Activated gamma-delta T cell (primary cell): ENCODE measurements at places on chromosomes 2 and 18.

DNA sequence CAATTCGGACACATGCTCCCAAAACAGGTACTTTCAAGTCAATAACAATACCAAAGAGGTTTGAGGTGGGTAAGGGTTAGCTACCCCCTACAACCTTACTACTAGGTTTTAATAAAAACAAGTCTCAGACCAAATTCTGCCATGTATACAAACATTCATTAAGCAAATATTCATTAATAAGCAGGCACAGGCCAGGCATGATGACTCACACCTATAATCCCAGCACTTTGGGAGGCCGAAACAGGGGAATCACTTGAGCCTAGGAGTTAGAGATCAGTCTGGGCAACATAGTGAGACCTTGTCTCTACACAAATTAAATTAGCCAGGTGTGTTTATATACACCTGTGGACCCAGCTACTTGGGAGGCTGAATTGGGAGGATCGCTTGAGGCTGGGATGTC, 11.7 kb upstream of the ELAC1 start:
- DNase-seq: no peak

GRCh38 chr2:84924173-84925106, 19.0 kb downstream of the TMSB10 start:
- no peak for DNase-seq

DNA sequence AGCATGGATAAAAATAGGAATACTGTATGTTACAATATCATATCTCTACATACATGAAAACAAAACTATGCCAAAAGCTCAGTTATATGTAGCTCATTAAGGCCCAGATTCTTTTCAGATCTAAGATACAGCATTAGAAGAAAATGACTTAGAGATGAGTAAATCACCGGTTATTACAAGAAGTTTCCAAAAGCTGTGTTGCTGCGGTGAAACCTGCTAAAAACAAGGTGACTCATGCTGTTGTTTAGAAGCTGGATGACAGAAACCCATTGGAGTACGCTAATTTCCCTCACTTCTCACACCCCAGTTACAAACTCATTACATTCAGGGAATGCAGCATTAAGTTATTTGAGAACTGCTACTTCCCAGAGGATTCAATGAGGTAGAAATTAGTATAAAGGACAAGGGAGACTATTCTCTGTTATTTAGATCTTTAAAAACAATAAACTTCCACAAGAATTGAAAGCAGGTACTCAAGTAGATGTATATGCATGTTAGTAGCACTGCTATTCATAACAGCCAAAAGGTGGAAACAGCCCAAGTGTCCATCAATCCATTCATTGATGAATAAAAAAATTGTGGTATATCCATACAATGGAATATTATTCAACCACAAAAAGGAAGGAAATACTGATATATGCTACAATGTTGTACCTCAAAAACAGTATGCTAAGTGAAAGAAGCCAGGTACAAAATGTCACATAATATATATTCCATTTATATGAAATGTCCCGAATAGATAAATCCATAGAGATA, 32.6 kb downstream of the RBKS start:
- DNase-seq: no peak

GRCh38 chr2:22801071-22801470, 583.9 kb upstream of the KLHL29 start:
- no peak for DNase-seq

GRCh38 chr2:180959787-180960186, 20.6 kb upstream of the UBE2E3 start:
- DNase-seq: no peak

- no peak for DNase-seq
Measured at GRCh38 chr2:176419591-176420071, 150.4 kb downstream of the MTX2 start.

DNA sequence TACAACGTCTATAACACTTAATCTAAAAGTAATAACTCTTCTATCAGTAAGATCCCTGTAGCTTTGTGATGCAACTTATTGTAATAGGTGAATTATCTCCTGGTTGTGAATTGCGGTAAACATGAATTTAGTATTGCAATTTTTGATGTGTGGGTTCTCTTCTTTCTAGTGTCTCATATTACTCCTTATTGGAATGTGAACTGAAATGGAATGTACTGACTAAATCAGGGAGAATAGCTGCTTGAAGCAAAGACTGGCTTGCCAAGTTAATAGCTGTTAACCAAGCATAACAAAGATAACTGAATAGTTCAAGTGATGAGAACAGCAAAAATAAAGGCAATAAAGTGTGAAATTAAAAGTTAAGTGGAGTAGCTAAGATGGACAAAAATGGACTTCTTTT, 60.5 kb upstream of the TFPI start:
- DNase-seq: no peak
